Psoas muscle (tissue), 8 donors: ENCODE measurements at places on chromosomes 6 and 20. TPM values are rescaled to one million over a fixed set of nuclear protein-coding genes. Genes with fewer than 3 reads are reported as not detected.
A peak's percentile ranks its signal among the peaks of the same experiment; 100 is the strongest.

Gene GPANK1
- polyA plus RNA-seq: 23.5 TPM

Gene NHSL1
- polyA plus RNA-seq: 0.08 TPM

DNA sequence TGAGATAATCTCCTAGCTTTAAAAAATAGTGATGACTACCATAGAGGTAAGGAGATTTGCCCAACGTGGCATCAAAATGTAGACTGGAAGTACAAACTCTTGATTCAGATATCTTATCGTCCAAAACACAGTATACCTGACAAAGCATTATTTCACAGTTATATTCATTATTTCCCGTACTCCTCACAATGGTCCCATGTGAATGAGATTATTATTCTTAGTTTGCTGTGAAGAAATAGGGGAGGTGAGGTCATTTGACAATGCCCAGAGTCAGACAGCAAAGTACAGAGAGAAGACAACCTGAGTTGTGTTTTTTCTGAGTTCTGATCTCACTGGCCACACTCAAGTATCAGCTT, 1.2 kb upstream of the TFB1M start:
- H3K4me1 ChIP-seq: peaks cover 12% of the 10 kb centered on the region
- H3K36me3 ChIP-seq: no peaks in the 10 kb centered on the region
- H3K27me3 ChIP-seq: no peaks in the 10 kb centered on the region
- H3K4me3 ChIP-seq: peak overlapping the region; percentile 84

DNA sequence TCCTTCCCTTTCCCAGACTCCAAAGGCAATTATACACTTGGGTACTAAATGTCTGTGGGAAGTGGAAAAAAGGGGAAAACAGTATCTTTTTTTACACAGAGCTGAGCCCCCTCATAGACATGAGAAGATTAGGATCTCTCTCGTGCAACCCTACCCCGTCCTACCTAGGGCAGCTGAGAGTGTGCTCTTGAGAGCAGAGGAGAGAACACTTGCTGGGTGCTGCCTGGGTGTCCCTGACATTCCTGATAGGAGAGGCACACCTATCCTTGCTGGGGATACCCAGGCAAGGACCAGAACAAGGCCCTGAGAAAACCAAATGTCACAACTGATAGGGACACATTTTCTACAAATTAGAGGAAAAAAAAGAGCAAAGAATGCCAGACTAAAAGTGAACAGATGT, 81.2 kb downstream of the PREP start:
- H3K27me3 ChIP-seq: no peaks in the 10 kb centered on the region
- peaks cover 78% of the 10 kb centered on the region for H3K4me1 ChIP-seq
- no peak overlapping the region for H3K4me3 ChIP-seq
- DNase-seq: no peak

- DNase-seq: no peak
- no peaks in the 10 kb centered on the region for H3K36me3 ChIP-seq
- no peaks in the 10 kb centered on the region for H3K4me1 ChIP-seq
- no peak overlapping the region for H3K27ac ChIP-seq
Observed at GRCh38 chr6:25781134-25781533, 26.6 kb downstream of the SLC17A4 start.

GRCh38 chr6:47729457-47729856, 31.1 kb downstream of the ADGRF4 start:
- no peaks in the 10 kb centered on the region for H3K4me1 ChIP-seq
- H3K27ac ChIP-seq: no peak overlapping the region
- no peak overlapping the region for H3K4me3 ChIP-seq
- no peak for DNase-seq
- no peaks in the 10 kb centered on the region for H3K27me3 ChIP-seq

GRCh38 chr6:106138151-106138550, 52.0 kb downstream of the PRDM1 start:
- H3K27ac ChIP-seq: no peak overlapping the region
- peaks cover 16% of the 10 kb centered on the region for H3K4me1 ChIP-seq
- DNase-seq: no peak
- no peak overlapping the region for H3K4me3 ChIP-seq
